DMS153 (cell line): ENCODE measurements at places on chromosomes 13 and 19.

DNA sequence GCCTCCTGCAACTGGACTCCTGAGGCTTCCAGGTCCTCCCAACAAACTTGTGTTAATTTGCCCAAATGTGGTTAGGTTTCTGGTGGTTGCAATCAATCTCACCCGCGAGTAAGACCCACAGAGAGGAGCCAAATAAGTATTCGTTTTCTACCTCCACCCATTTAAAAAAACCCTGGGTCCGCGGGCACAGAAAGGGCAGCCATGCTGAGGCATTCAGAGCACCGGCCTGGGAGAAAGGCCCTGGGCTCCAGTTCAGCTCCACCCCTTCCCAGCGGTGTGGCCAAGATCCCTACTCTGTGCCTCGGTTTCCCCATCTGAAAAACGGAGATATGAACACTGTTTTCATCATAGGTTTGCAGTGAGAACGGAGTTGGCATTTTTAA lies 56.9 kb downstream of the PEPD start:
- no peak for DNase-seq

- DNase-seq: no peak
These were observed 111.9 kb downstream of the EFNB2 start for GRCh38 chr13:106423530-106423929.

DNA sequence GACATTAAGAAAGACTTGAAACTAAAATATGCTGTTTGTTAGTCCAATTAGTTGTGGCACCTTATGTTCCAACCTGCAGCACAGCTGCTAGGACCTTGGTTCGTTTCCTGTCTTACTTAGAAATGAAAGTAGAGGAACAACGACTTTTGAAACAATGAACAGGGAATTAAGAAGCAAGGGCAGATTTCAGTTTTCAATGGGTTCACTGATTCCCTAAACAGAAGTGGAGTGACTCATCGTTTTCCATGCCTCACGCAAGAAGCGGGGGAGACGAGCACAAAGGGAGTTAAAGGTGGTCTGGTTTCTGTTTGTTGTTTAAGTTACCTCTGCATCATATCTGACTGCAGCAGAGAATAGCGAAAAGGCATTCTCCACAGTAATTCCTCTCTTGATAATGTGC lies 44.8 kb downstream of the PHF11 start:
- no peak for DNase-seq

DNA sequence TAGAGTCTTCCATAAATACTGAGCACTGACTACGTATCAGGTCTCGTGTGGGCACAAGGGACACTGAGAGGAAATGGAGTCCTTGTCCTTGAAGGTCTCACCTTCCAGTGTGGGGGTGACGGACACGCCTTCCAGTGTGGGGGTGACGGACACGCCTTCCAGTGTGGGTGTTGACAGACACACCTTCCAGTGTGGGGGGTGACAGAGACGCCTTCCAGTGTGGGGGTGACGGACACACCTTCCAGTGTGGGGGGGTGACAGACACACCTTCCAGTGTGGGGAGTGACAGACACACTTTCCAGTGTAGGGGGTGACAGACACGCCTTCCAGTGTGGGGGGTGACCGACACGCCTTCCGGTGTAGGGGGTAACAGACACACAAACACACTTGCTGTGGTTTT lies 14.3 kb upstream of the EDDM13 start:
- no peak for DNase-seq

DNA sequence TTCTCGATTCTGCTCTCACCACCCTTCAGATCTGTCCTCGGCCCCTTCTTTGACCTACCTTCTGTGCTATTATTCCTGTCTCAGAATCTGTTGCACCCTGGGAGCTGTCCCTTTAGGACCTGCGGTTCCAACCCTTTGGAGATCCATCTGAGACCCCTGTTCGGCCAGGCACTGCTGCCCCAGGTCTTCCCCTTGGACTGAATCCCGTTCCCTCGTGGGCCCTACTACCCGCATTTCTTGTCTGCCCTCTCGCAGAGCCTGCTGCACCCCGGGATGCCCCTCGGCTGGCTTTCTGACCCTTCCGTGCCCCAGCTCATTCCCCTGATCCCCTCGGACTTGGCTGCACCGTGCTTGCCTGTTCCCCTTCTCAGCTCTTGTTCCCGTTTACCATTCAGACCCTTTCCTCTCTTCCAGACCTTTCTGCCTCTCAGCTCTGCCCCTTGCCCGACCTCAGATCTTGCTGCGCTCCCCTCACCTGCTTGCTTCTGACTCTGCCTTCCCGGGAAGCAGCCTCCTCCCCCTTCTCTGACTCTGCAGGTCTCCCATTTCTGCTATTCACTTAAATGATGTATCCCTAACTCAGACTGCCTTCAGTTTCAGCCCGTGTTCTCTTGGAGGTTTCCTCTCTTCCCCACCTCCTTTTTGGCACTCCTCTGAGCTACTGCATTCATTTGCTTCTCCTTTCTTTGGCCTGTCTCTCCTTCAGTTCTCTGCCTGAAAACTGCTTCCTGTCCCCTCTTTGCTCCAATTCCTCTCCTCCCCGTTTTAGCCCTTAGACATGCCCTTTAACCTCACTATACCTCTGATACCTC lies 1.1 kb downstream of the ARHGAP35 start:
- DNase-seq: no peak

GRCh38 chr13:20404488-20405222 lies 121.0 kb downstream of the CRYL1 start:
- DNase-seq: no peak

GRCh38 chr13:100815476-100816046 lies 141.0 kb upstream of the TMTC4 start:
- no peak for DNase-seq

DNA sequence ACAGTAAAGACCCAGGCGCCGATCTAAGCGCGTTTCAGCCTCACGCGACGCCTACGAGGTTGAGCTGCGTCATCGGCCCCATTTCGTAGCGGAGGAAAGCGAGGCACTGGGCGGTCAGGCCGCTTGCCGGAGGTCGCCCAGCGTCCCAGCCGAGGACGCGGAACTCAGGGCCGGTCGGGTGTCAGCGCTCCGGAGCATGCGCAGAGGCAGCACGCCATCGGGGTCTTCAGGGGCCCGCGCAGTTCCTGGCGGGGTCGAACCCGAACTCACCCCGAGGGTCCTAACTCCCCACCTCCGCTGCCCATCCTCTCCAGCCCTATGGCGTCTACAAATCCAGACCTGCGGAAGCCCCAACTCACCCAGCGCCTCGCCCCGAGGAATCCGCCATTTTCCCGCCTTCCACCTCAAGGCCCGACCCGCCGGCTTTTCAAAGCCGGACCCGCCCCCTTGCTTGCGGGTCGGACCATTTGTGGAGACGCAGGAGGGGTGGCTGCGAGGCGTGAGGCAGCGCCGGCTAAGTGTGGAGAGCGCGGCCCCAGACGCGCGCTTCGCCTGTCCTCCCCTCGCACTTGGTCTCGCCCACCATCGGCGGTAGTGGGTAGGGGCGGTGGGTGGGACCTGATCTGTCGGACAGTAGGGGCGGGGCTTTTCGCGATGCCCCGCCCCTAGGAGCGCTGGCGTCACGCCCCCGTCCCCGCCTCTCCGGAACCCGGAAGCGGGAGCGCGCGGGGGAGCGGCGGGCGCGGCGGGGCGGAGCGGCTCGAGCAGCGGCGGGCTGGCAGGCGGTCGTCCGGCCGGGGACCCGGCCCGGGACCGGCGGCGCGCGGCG lies at the start of the genes HAUS8 and MYO9B:
HAUS8 (minus strand) TSS at position 418 of the 829 bp plus-strand sequence; CDS start at position 388, 30 bp downstream.
MYO9B (plus strand) TSS at position 743 of the 829 bp plus-strand sequence. CDS start 25,941 bp downstream, outside the sequence.
- DNase-seq: peak; percentile 97

- peak; percentile 67 for DNase-seq
These were observed 458.7 kb downstream of the MYO16 start for GRCh38 chr13:109087916-109088623.

GRCh38 chr19:12792853-12793289 lies 1.6 kb downstream of the JUNB start:
- DNase-seq: no peak

DNA sequence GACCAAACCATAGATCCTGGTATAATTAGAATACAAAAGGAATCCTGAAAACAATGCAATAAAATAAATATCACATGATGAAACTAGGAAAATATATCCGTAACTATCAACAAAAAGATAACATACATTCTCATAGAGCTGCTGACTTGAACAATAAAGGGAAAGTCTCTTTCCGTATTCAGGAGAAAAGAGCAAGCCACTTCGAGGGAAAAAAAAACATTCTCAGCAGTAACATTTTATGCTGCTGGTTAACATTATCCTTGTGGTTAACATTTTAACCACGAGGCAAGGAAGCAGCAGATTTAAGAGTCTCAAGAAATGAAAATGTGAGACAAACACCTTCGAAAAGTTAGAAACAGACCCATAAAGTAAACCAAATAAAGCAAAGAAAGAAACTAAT lies 25.8 kb downstream of the NALCN start:
- DNase-seq: no peak

- DNase-seq: no peak
These were observed 69.6 kb downstream of the ACSBG2 start for GRCh38 chr19:6204866-6205723.

DNA sequence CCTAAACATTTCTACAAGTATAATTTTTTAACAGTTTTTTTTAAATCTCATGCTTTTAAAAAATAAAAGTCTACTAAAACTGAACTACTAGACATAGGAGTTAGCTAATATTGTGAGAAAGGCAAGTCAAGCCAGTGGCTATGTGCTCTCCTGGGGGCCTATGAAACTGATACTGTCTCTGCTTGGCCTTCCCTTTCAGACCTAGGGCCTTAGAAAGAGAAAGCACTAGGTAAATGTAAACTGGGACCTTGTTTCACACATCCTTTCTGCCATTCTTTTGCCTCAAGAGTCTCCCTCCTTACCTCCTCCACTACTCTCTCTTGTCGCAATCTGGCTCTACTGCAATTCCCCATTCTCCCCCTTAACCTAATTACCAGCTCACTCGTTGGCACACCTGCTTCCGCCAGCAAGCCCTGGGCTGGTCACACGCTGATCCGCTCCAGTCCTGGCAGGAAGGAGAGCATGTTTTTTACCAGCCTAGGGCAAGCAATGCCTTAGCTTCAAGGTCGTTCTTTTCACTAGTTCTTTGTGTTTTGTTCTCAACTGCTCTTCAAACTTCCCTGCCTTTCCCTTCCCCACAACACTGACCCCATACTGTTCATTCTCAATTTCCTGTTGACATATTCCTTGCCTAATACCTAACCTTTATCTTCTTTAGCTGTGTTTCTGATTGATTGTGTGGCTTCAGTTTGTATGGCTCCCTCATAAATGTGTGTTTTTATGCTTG lies 23.1 kb downstream of the TBC1D4 start:
- peak; percentile 80 for DNase-seq

- DNase-seq: no peak
These were observed 118.3 kb downstream of the LHFPL6 start for GRCh38 chr13:39484506-39485313.

GRCh38 chr13:53204598-53204997 lies 176.0 kb downstream of the OLFM4 start:
- DNase-seq: no peak

DNA sequence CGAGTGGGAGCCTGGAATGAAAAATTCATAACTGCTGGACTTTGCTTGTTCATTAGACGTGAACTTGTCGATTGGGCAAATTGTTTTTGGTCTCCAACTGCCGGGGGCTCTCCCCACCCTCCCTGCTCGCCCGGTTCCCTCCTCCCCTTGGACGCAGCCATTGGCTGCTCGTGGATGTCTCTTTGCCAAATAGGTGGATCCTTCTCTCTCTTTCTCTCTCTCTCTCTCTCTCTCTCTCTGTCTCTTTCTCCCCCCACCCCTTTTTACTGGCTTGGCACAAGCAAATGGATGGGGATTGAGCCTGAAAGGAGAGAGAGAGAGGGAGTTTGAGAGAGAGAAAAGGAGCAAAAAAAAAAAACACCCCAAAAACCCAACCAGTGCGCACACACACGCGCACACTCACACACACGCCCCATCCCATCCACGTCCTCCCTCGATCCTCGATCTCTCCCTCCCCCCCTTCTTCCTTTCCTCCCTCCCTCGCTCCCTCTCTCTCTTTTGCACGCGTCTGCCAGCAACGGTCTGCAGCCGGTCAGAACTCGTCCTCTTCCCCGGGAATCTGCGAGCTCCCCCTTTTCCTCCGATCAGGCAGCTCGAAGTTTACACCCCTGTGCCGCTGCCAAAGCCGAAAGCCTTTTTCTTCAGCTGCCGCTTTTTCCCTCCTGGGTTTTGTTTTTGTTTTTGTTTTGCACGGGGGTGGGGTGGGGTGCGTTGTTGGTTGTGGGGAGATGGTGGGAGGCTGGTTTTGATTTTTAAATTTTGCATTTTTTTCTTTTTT lies 27.8 kb downstream of the NFIX start:
- DNase-seq: peak; percentile 72

DNA sequence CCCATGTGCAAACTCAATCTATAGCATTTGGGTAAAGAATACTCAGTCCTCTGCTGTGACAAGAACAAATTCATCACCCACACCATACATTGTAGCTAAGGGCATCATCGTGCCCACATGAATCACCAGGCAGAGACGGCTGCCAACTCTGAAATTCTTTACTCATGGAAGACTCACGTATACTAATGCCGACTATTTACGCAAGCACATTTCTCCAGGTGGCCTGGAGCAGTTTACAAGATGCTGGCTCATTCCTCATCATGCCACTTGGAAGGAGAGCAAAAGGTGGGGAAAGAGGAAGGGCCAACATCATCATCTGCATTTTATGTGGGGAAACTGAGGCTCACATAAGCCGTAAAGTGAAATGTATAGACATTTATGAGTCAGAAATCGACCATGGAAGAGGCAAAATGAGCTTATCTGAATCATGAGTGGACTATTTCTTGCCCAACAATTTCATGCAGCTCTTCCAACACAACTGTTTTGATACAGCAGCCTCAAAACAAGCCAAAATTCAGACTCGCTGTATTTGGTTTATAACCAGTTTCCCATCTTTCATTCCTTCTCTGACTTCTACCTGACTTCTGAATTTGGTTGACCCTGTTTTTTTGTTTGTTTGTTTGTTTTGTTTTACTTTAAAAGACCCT lies 213.9 kb upstream of the SERP2 start:
- DNase-seq: no peak
